NCI-H446 treated with DMSO at 0.1 percent for 48 hours (cell line): ENCODE measurements at places on chromosomes 12 and 14.

DNA sequence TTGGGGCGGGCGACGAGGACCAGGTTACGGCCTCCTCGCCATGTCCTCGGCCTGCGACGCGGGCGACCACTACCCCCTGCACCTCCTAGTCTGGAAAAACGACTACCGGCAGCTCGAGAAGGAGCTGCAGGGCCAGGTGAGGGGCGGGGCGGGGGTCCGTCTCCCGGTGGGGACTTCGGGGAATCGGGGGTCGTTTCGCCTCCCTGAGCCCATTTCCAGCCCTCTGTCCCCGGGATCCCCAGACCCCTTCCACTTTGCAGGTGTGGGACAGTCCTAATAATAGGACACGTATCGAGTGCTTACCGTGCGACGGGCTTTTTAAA lies 380 bp downstream of the ANKRD13A start:
- no peak for DNase-seq

DNA sequence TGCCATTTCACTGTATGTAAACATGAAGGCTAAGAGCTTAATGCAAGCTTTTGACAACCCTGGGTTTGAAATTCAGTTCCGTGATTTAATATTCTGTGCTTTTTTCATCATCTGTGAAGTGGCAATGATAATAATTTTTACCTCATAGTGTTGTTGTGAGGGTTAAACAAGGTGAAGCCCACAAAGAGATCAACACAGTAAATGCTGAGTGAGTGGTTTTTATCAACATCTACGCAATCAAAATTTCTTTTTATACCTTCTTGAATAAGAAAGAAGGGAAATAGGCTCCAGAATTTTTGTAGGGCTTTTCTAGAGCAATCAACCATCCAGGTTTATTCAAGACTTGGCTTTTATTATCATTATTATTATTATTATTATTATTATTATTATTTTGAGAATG lies 490.8 kb downstream of the SOX5 start:
- no peak for DNase-seq

DNA sequence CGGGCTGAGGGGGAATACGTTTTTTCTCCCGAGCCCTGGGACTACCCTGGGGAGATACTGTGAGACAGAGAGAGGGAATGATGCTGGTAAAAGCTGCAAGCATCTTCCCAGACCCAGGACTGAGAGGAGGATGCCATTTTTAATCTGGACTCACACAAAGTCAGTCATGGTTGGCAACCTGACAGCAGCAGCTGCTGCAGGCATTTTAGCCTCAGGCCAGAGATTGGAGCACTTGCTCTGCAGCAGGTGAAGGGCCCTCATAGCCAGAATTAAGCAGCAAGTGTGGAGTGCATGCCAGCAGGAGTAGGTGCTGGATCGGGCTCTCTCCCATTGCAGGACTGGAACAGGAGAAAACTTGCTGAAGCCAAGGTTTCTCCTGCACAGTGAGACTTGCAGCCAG lies 361.1 kb upstream of the CLEC14A start:
- peak; percentile 46 for DNase-seq

GRCh38 chr12:54988402-54989054 lies 4.0 kb upstream of the TESPA1 start:
- peak; percentile 83 for DNase-seq

DNA sequence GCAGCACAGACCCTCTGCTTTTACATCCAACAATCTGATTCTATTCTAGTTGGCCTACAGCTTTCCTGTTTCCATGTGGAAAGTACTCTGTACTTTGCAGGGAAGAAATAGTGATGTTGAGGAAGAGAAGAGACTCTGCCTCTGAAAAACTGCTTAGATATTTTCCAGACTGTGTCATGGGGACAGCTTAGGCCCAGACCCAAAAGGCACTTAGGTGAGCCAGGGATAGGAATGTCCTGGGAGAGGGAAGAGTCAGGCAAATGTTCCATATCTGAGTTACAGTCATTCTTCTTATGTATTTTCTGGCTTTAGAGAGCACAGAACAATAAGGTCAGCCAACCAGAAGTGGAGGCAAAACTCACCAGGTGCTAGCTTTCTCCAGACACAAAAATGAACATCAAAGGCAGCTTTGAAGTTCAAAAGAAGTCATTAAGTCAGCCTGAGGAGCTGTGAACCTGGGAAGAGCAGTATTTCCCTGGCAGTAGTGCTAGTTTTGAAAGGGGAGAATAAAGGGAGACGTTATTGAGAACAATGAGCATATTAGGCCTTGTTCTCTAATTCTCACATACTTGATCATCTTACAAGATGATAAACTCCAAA lies 199.7 kb upstream of the LMNTD1 start:
- DNase-seq, result no peak

DNA sequence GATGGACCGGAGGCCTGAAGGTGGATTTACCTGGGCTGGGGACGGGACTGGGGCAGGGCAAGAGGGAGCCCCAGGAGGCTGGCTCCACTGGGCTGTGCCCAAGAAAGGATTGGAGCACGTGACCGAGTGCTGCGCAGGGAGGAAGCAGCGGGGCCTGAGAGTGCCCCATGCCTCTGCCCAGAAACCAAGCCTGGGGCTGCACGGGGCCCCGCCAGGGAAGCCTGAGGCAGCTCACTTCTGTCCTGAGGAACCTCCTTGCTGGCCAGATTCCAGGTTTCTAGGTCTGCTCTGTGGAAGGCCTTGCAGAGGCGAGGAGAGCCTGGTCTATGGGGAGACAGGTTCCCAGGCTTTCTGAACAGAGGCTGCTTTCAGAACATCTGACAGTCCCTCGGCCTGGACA lies 10.4 kb downstream of the NGB start:
- DNase-seq, result no peak

- no peak for DNase-seq
Observed at GRCh38 chr14:52227619-52228222, 39.8 kb upstream of the PTGDR start.

GRCh38 chr12:5622280-5622679 lies 190.4 kb downstream of the NTF3 start:
- no peak for DNase-seq

- no peak for DNase-seq
Observed at GRCh38 chr14:33726685-33727084, 224.2 kb downstream of the EGLN3 start.

- DNase-seq, result no peak
Observed at GRCh38 chr12:110941391-110941790, 21.0 kb upstream of the MYL2 start.

DNA sequence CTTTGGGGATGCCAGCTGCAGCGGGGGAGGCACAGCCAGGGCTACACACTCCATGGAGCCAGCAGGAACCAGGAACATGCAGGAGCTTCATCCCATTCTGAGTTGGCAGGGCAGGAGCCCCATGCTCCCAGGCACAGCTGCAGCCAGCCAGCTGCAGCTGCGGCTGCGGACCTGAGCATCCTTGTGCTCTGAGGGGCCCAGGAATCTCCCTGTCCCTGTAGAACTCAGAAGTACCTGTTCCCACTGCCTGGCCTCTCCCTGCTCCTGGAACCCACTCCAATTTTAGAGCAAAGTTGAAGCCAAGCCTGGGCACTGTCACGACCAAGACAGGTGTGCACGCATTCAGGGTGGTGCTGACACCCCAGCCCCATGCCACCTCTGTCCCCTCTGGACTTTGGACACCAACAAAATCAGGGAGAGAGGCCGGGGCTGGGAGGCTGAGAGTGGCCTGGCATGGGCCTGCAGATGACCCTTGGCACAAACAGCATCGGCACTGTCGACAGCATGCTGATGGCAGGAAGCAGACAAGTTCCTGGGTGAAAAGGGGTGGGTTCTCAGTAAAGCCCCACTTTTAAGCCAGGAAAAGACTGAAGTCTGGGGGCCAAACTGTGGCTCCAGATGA lies 257.3 kb upstream of the LRFN5 start:
- DNase-seq, result no peak

- no peak for DNase-seq
Observed at GRCh38 chr14:58785701-58786100, 147.9 kb downstream of the DACT1 start.

DNA sequence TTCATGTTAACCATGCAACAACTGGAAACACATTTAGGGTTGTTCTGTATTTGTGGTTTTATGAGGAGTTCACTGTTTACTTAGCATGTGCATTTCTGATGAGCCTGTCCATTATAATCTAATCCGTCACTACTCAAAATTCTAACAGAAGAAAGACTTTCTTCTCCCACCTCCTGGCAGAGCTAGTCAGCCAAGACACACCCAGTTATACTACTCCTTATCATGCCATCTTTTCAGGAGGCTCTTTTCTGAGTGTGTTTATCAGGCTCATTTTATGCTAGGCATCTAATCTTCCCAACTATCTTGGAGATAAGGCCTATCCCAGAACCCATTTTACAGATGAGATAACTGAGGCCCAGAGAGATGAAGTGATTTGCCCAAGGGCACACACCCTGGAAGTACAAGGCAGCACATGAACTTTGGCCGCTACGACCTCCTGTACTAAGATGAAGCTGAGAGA lies 10.4 kb upstream of the MED13L start:
- DNase-seq, result no peak

DNA sequence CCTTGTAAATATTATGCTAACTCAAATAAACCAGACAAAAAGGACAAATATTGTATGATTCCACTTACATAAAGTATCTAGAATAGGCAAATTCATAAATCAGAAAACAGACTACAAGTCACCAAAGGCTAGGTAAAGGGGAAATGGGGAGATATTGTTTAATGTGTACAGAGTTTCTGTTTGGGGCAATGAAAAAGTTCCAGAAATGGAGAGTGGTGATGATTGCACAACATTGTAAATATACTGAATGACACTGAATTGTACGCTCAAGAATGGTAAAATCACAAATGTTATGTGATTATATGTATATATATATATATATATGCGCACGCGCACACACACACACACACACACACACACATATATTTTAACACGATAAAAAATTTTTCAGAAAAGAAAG lies 182.5 kb downstream of the SLC2A13 start:
- no peak for DNase-seq

- DNase-seq, result no peak
Observed at GRCh38 chr14:47959740-47960139, 284.3 kb upstream of the MDGA2 start.

GRCh38 chr14:64720131-64720576 lies 15.9 kb downstream of the PLEKHG3 start:
- DNase-seq, result no peak

GRCh38 chr12:12265571-12266388 lies 1.1 kb downstream of the LRP6 start:
- DNase-seq, result no peak

- DNase-seq, result peak; percentile 68
Observed at GRCh38 chr12:78121969-78122610, 291.4 kb downstream of the NAV3 start.

GRCh38 chr12:89395712-89396111 lies 43.4 kb upstream of the DUSP6 start:
- no peak for DNase-seq

GRCh38 chr14:102314242-102315011 lies 5.1 kb upstream of the ZNF839 start:
- peak; percentile 61 for DNase-seq

- DNase-seq, result no peak
Observed at GRCh38 chr14:22419620-22420019, 169.4 kb downstream of the DAD1 start.

DNA sequence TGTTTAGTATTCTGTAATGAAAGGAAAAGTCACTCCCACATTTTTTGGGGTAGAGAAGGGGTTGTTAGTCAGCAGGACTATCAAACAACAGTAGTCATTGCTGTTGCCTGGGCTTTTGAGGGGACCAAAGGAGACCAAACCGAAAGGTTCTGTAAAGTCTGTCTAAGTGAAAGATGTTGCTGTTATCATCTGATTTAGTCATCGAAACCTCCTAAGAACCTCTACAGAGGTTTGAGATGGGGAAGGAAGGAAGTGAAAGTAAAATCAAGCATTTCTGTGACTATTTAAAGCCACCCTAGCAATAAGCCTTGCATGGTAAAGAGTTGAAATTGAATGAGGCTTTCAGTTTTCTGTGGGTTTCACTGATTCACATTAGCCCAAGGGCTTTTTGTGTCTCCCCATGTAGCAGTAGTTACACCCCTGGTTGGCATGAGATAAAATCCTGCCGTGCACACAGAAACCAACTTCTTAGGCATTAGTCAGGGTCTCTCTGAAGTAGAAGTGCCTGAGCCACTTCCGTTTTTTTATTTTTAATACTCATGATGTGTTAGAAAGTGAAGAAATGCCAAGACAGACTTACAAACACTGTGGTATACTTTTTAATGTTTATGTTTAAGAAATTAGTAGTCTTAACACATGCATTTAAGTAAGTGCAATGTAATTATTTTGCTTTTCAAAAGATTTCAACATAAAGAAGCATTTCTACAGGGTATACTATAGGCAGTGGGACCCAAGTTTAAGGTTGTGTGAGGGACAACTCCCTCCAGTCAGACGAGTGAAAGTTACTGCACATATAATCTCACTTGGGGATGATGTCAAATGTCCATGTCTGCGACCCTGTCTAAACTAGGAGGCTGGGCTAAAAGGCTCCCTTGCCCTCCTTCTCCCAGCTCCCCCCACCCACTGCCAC lies 50.4 kb downstream of the DYRK2 start:
- no peak for DNase-seq

GRCh38 chr14:96268431-96269358 lies 12.7 kb downstream of the BDKRB1 start:
- no peak for DNase-seq

DNA sequence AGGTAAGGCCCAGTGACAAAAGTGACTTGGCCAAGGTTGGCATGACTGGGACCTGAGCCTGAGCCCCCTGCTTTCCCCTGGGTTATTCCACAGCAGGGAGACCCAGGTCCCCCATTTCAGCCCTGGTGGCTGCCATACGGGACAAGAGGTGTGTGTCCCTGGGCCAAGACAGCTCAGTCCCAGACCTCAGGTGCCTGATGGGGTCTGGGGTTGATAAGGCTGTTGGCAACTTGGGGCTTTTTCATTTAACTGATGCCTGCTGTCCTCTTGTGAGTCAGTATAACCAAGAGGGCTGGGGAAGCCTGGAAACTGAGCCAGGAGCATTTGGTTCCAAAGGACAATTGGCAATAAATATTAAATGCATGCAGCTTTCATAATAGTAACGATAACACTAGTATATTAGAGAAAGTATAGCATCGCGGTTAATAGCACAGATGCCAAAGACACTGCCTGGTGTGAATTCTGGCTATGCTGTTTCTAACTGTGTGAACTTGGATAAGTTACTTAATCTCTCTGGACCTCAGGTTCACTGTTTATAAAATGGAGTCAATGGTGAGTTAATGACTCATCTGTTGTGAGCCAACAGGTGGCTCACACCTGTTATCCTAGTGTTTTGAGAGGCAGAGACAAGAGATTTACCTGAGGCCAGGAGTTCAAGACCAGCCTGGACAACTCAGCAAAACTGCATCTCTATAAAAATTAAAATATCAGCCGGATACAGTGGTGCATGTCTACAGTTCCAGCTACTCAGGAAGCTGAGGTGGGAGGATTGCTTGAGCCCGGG lies 898 bp downstream of the SDSL start:
- DNase-seq, result no peak
